CD4-positive, alpha-beta T cell treated with Interleukin-10 for 1 hour (primary cell): ENCODE measurements at places on chromosomes 7 and 10.

- DNase-seq = no peak
Observed at GRCh38 chr10:777913-778479, 88.5 kb upstream of the DIP2C start.

GRCh38 chr7:19709249-19709578, 377 bp upstream of the POLR1F start:
- no peak for DNase-seq

GRCh38 chr7:55432939-55433784, 68.0 kb downstream of the LANCL2 start:
- peak; percentile 49 for DNase-seq

- DNase-seq = peak; percentile 65
Observed at GRCh38 chr10:88932539-88933256, 19.9 kb downstream of the ACTA2 start.

- no peak for DNase-seq
Observed at GRCh38 chr7:130825819-130826218, 91.8 kb upstream of the KLF14 start.

DNA sequence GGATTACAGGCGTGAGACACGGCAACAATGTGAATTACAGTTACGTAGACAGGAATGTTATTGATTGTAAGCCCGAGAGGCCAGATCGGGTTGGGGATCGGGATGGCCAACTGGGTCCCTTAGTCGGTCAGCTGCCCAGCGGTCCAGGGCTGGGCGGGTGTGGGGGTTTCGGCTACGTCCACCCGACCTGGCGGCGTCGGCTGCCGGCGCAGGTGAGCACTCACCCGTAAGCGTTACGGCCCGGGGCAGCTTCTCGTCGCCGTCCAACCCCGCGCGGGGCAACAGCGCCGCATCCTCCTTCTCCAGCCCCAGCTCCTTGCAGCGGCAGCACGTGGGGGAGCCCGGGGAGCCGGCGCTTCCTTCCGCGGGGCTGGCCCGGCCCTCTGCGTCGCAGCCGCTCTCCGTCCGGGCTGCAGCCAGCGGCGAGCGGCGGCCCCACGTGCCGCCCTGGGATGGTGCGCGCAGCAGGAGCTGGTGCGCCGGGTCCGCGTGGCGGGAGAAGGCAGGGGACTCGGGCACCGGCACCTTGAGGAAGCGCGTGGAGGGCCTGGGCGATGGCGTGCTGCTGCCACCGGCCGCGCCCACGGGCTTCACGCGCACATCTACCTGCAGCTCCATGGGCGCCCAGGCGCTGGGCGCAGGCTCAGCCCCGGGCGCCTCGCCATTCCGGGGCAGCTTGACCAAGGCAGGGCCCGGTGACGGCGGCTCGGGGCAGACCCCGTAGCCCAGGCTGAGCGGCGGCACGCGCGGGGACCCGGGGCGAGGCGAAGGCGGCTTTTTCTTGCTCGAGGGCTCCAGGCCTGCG, 609 bp downstream of the KLRG2 start:
- no peak for DNase-seq

GRCh38 chr7:120941064-120941463, 9.5 kb upstream of the ING3 start:
- peak; percentile 19 for DNase-seq

- no peak for DNase-seq
Observed at GRCh38 chr10:75776738-75777504, 345.5 kb downstream of the LRMDA start.

GRCh38 chr7:34090816-34091215, 185.5 kb downstream of the BMPER start:
- DNase-seq = no peak

GRCh38 chr10:34193931-34194626, 621.0 kb downstream of the PARD3 start:
- no peak for DNase-seq

- DNase-seq = no peak
Observed at GRCh38 chr10:60878224-60878623, 65.8 kb downstream of the RHOBTB1 start.

- DNase-seq = no peak
Observed at GRCh38 chr10:7320072-7320471, 90.8 kb downstream of the SFMBT2 start.

DNA sequence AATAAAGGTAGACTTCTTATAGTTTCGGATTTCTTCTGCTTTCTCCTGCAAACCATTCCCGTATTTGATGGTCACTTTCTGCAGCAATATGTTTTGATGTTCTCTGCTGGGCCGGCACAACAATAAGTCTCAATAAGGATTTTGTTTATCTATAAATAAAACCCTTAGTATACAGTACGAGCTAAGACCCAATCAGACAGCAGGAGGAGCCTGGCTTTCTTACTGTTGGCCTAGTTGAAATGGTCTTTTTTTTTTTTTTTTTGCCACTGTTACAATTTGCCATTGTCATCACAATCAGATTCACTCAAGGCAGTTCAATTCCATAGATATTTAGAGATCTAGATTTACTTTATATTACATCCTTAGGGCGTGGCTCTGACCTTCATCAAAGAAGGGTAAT, 76.4 kb downstream of the PLXDC2 start:
- no peak for DNase-seq

- no peak for DNase-seq
Observed at GRCh38 chr10:122120008-122120744, 131.2 kb downstream of the TACC2 start.

DNA sequence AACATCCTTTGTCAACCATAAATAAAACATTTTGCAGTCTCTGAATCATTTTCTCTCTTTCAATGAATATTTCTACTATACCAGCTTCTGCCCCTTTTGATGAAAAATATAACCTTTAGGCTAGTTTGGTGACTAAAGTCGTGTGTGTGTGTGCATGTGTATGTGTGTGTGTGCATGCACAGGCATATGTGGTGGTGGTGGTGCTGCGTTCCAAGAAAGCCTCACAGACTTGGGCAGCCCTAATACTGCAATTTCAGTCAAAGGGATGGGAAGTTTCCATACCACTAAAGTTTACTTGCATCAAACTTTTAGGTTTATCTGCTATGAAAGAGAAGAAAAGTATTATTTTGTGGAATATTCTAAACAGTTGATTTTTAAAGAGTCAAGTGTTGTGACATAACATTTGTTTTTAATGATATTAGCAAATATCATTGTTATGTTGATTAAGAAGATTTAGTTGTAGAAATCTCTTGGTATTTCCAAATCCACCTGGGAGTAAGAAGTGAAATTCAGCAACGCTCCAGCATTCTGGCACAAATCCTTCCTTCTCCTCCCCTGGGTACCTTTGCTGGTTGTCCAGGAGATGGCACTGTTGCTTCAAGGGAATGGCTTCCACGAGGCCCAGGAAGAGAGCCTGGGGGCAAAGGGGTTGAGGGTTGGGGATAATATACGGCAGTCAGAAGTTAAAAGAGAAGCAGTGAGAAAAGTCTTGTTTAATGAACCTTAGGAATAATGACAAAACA, 41.5 kb downstream of the ASB4 start:
- DNase-seq = peak; percentile 3

- no peak for DNase-seq
Observed at GRCh38 chr10:82453678-82454293, 578.8 kb downstream of the NRG3 start.

DNA sequence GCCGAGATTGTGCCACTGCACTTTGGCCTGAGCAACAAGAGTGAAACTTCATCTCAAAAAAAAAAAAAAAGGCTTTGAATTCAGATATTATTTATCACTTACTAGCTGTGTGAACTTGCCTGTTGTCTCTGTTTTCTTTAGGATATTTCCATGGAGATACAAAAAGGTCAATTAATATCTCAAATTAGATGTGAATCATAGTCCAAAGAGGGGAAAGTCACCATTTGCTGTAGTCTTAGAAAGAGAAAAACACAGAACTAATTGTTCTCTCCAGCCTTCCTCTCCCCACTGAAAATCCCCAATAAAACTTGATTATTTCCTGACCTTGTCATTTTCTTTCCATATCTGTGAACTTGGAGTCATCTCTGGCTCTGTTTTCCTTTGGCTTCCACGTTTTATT, 21.2 kb downstream of the HEPACAM2 start:
- DNase-seq = no peak

DNA sequence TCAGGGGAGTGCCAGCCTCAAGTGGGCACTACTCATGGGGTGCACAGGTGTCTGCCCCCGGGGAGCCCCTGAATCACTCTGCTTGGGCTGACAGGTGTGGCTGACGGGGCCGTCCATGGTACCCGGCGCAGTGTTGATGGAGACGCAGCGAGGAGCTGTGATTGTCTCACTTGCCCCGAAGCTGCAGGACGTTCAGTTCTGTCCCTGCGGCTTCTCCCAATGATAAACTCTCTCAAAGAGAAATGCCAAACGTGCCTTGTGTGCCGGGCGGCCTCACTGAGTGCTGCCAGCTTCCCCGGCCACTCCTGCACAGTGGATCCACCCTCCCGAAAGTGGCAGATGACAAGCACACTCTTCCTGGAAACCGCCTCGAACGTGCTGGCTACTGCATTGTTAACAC, 203.2 kb downstream of the DNAJB6 start:
- DNase-seq = no peak

- no peak for DNase-seq
Observed at GRCh38 chr10:89609833-89610346, 35.2 kb downstream of the PANK1 start.

GRCh38 chr7:132291481-132291880, 284.8 kb downstream of the PLXNA4 start:
- no peak for DNase-seq

DNA sequence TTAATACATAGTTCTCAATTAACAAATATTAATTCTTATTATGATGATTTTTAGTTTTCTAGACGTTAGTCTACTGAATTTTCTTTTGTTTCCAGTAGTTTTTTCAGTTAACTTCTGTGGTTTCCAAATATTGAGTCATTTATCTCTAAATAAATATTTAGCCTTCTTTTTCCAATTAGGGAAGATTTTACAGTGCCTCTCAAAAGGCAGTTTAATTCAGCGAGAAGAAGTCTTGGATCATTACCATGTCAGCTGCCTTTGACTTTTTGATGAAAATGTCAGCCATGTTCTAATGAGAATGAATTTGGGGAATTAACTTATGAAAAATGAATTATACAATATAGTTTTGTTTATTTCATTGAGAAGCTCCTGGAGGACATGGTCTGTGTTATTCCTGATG, 90.0 kb downstream of the CDK14 start:
- DNase-seq = no peak

- DNase-seq = no peak
Observed at GRCh38 chr10:29356931-29357330, 68.1 kb downstream of the LYZL1 start.

GRCh38 chr7:124428781-124429180, 336.8 kb downstream of the GPR37 start:
- no peak for DNase-seq

DNA sequence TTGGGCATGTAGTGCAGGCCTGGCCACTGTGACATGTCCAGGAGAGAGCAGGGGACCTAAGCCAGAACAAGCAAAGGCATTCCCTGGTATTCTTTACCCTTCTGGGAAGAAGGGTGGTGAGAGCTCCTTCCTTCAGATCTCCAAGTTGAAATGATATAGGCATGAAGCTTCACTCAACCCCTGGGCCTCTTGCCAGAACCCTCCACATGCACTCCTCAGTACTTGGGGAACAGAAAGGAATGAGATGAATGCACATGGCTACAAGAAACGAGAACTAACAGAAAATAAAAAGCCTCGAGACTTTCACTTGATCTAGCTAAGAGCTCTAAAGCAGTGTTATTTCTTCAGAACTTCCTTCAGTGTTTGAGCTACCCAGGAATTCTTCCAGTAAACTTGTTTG, 262.2 kb downstream of the ETV1 start:
- no peak for DNase-seq

GRCh38 chr10:62498271-62498670, 124.1 kb downstream of the ZNF365 start:
- no peak for DNase-seq

DNA sequence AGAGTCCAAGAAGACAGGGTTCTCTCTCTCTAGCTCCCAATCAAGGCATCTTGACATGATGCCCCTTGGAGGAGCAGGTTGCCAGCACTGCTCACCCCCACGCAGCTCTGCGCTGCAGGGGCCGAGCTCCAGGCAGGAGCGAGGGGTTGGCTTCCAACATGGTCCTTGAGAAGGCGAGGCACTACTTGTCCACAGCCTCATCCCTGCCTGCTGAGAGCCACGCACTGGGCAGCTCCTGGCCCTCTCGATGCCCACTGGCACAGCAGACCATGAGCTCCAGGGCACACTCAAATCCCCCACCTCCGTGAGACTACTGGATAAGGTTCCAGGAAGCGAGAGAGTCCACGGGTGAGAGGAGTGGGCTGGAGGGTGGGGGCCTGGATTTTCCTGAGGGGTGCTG, 31.1 kb downstream of the RAMP3 start:
- DNase-seq = no peak

GRCh38 chr7:28627263-28627653, 214.9 kb downstream of the CREB5 start:
- DNase-seq = no peak

- no peak for DNase-seq
Observed at GRCh38 chr7:139739863-139740597, 37.8 kb downstream of the HIPK2 start.

- no peak for DNase-seq
Observed at GRCh38 chr7:137992104-137992549, 9.8 kb downstream of the CREB3L2 start.

DNA sequence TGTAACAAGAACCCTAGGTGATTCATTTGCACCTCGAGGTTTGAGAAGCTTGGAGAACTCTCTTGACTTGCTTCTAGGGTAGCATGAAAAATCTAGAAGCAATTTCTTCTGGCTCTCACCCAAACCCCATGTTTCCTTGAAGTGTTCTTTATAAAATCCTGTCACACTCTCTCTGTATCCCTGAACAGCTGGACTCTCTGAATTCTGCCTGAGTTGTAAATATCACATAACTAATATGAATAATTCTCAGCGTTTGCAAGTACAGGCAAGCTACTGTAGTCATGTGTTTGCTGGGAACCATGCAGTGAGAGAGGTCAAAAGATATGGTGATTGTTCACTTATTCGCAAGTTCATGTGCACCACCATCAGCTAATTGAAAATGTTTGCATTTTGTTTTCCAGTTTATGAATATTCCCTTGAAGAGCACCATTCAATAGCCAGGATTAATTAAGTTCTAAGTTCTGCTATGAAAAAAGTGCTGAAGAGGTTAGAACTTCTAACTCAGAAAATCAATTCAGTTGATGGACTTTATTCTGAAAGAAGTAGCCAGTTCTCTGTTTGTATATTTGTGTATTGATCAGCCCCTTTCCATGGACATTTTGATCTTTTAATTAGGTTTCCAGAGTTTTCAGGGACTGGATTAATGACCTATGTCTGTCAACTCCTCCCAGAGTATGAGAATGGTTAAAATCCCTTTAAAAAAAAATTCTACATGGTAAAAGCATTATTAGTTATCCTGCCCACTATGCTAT, 243.0 kb downstream of the PLXDC2 start:
- no peak for DNase-seq

- DNase-seq = no peak
Observed at GRCh38 chr7:158588085-158588877, 658 bp upstream of the PTPRN2 start.
